ENCODE measurements at places on chromosomes 3 and 15.

DNA sequence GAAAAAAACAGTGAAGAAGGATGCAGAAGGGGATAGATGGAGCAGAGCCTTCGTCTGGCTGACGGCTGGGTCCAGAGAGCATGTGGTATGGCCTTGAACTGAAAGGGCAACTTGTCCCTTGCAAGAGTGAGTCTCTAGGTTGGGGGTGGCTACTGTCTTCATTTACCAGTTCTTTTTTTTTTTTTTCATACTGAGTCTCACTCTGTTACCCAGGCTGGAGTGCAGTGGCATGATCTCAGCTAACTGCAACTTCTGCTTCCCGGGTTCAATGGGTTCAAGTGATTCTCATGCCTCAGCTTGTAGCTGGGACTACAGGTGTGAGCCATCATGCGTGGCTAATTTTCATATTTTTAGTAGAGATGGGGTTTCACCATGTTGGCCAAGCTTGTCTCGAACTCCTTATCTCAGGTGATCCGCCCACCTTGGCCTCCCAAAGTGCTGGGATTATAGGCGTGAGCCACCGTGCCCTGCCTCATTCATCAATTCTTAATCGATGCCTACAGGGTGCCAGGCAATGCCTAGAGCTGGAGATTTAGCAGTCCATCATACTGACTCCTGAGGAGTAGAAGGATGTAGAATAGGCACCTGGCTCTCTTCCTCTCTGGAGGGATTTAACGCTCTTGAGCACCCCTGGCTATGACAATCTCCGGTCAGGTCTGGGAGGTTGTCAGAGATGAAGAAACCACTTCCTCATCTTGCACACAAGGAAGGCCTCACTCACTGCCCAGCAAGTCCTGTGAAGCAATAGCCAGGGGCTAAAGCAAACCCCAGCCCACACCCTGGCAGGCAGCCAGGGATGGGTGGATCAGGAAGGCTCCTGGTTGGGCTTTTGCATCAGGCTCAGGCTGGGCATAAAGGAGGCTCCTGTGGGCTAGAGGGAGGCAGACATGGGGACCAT lies at the start of gene CAMP:
TSS of gene CAMP (plus strand) at position 880 of the 898 bp plus-strand sequence. CDS start at position 897, 17 bp downstream.
- no peak for DNase-seq

GRCh38 chr3:128432971-128433836 lies 33.5 kb downstream of the DNAJB8 start:
- no peak for DNase-seq

DNA sequence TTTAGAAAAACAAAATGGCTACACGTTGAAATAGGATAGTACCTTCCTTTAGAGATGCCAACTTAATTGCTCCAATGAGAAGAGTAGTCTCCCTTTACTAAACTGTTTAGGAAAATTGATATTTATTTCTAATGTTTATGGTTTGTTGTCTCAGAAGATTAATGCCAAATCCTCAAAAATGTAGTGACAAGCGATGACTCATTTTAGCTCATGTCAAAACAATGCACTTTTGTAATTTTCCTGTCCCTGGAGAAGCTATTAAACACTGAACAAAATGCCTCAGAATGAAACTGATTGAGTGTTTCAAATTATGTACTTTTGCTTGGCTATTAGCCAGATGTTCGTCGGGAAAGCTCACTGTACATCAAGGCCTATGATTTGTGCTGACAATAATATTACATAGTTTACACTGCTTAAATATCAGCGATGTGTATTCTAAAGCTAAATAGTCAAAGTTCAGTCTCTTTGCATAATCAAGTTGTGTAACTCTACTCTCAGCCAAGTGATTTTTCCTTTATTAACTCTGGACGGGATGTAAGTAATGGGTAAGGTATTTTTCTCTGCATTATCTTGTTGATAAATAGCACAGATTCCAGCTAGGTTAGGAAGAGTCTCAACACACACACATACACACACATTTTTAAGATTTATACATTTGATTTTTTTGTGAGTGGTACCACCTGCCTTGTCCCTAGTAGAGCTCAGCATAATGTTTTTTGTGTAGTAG lies 83.7 kb downstream of the CMSS1 start:
- DNase-seq = peak; percentile 59

DNA sequence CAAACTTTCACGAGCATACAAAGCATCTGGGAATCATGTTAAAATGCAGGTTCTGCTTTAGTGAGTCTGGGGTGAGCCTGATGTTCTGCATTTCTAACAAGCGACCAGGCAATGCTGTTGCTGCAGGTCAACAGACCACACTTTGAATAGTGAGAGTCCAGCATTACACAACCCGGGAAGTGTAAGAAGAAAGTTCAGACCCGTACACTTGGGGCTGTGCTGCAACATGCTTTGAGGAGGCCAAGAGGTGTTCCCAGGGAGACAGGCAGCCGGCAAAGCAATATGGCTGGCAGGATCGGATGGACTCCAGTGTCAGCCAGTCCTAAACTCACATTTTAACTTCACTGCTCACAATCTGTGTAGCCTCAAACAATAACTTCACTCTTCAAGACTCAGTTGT lies 134.2 kb downstream of the LIPC start:
- DNase-seq = no peak

DNA sequence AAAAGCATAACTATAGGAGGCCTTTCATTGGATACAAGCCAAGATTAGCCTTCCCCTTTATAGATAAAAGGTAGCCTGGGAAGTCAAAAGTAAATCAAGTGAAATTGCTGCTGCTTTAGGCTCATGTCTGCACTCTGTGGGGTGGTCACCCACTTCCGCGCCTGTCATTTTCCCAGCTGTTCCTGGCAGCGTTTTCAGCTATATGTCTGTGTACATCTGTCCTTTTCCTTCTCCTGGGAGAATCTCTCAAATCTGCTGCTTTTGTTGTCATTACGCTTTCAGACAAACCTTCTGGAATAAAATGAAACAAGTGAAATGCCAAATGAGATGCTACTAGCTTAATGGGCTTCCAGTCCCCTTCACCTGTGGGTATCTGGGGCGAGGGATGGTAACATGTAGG lies 211.8 kb downstream of the MCTP2 start:
- DNase-seq = no peak

DNA sequence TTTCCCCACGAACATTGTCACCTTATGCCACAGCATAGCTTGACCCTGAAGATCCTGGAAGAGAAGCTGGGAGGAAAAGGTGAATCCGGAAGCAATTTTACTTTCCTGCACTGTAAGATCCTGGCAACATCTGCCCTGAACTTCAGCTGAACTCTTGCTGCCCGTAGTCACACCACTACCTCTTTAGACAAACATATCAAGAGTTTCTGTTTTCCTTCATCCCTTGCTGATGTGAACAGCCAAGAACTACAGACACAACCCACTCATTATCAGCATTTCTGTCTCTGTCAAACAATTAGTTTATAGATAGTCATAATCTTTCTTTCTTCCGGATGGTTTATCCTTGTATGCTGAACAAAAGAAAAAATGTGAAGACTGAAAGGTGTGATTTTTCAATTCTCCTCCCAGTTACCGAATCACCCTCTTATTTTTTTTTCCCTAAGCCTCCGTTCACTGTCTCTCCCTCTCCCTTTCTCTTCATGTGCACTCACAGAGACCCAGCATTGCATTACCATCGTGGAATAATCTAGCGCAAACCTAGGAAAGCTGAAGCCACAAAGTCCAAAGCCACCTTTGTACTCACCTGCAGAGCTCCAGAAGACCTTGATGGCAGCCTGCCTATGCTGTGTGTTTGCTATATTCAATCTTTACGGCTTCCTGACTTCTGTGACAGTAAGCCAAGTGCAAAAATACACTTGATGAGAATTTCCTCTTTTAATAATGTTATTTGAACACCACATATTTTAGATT lies 229.2 kb downstream of the CDIN1 start:
- DNase-seq = no peak

DNA sequence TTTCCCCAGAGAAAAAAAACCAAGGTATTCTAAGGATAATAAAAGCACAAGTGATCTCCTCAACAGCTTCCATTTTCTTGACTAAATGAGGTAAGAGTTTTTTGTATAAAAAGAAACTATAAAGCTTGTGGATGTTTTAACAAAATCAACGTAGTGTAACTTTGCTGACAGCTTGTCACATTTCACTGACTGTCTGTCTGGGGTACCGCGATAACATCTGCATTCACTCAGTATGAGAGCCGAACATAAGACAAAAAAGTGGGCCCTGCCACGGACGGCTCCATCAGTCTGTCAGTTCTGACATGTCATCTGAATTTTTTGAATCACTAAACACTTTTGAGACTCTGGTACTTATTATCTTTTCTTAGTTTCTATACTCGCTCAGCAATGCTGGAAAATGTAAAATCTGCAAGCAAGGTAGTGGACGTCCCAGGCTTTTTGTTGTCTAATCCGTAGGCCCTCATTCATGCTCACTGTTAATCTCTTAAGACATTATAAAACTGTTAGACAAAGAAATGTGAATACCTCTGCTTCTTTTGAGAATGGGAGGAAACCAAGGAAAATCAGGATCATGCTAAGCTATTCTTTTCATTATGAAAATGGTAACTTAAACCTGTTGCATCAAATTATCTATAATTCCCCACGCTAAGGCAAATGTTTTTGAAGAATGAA lies 307.1 kb downstream of the MECOM start:
- DNase-seq = no peak

- DNase-seq = peak; percentile 79
Measured at GRCh38 chr3:149314807-149315578, 18.4 kb downstream of the TM4SF18 start.

DNA sequence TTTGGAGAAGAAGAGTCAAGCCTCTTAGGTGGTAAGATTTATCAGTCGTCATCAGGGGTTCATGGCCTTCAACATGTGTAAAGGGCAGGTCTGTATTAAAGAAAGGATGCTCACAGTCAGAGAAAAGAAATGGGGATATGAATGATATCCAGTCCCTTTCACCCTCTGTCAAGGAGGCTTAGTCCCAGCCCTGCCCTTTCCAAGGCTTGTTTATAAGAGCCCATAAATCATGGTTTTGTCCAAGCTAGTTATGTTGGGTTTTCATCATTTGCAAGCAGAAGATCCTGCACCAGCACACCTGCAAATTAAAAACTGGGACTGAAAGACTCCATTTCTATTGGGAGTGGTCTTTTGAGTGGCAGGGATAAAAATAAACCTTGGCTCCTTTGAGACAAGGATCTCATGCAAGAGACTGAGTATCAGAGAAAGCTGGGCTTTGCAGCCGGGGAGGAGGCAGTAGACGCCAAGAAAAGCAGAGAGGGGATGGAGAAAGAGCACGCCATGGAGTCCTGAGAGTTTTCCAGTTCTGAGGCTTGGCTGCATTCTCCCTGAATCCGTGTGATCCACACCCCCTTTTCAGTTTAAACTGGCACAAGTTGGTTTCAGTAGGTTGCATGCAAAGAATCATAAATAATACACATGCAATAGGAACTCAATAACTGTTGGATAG lies 12.6 kb upstream of the PDIA5 start:
- no peak for DNase-seq

DNA sequence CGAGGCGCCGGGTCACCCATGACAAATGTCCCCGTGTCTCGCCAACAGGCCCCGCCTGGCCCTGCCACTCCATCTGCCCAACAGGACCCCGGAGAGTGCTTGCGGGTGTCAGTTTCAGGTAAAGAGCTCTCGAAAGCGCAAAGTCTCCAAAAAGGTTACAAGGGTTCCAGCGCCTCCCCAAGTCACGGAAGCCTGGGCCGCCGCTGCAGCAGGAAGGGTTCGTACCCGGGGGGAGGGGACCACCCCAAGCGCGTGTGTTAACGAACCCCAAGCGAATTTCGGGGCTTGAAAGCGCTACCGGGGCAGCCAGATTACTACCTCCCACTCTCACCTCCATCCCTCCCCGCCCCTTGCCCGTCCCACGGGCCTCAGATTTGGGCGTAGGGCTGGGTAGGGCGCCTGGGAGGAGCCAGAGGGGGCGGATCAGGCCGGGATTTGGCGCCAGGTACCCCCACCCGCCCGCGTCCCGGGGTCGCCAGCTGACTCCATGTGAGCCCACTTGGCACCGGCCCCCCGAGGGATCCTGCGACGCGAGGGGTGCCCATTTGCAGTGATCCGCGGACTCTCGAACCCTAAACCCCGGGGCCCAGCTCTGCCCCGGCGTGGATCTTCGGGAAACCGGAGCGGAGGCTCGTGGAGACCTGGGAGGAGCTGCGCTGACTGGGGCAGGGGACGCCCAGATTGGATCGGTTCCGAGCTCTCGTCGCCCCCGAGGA lies 85.9 kb downstream of the NR2F2 start:
- DNase-seq = no peak

DNA sequence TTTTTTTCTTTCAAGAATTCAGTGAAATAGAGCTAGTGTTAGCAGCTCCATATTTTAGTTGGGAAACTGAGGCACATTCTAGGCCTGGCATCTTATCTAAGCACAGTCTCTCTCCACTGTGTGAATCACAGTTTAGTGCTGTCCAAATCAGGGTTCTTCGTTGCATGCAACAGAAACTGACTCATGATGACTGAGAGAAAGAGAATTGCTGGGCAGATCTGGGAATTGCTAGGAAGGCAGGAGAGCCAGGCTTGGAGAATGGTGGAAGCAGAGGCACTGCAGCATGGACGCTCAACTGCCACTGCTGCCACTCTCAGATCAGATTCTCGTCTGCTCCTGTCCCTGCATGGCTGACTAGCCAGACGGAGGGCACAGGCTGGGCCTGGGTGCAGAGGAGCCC lies 40.7 kb upstream of the CHST2 start:
- DNase-seq = no peak

GRCh38 chr3:98977520-98977919 lies 76.0 kb upstream of the DCBLD2 start:
- no peak for DNase-seq

- no peak for DNase-seq
Measured at GRCh38 chr3:79249701-79250100, 518.1 kb downstream of the ROBO1 start.

DNA sequence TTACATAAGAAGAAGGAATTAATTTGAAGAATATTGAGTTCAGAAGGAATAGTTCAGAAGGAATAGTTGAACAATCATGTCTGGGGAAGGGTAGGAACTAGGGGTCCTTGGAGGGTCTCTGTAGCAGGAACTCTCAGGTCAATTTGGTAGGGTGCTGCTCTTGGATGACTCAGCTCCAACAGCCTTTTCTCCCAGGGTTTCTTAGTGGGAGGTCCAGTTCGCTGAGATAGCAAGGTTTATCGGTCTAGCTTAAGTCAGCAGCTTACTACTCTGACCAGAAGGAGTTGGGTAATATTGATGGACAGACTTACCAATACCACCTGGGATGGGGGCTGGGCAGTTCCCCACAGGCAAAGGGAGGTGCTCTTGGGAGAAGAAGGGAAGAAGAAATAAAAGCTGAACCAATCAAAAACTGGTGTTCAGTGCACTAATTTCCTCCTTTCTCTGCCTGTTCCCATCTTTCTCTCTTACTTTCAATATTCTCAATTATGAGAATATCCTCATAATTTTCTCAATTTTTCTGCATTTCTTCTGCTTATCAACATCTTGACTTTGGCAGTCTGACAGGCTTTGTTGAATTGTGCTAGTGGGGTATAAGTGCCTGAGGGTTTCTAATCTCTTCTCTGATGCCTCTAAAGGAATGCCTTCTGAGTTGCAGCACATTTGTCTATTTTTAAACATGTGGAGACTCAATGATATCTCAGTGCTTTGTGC lies 14.4 kb upstream of the MITF start:
- DNase-seq = no peak

GRCh38 chr3:13026534-13026933 lies 46.7 kb downstream of the IQSEC1 start:
- no peak for DNase-seq

DNA sequence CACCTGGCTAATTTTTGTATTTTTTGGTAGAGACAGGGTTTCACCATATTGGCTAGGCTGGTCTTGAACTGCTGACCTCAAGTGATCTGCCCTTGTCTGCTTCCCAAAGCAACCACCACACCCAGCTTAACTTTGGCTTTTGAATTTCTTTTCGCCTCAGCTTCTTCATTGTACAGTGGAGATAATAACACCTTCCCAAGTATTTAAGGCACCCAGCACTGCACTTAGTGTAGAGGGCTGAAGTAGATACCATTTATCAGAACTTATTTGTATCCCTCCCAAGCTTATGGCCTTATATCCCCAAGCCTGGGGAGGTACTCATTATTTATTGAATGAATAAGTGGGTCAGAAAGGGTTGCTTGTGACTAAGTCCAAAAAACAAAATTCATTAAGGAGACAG lies 2.3 kb downstream of the SQOR start:
- no peak for DNase-seq

Data from BJ (cell line).